ENCODE measurements at places on chromosomes 4 and X. TPM values are rescaled to one million over a fixed set of nuclear protein-coding genes. Genes with fewer than 3 reads are reported as not detected.

DNA sequence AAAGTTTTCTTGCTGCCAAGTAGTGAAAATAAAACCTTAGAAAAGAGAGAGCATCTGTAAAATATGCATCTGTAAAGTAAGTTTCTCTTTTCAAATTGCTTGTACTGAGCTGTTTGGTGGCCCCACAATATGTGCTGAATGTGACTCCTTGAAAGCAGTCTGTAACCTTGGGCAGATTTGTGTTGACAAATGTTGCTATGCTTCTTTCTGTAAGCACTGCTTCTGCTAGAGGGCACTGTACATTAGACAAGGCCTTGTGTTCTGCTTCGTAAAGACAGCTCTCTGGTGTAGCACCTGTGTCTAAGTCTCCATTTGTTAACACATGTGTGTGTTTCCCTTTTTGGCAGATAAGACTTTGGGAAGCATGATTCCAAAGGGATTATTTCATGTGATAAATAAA is 56.6 kb upstream of the NRK start:
- no peak for DNase-seq

DNA sequence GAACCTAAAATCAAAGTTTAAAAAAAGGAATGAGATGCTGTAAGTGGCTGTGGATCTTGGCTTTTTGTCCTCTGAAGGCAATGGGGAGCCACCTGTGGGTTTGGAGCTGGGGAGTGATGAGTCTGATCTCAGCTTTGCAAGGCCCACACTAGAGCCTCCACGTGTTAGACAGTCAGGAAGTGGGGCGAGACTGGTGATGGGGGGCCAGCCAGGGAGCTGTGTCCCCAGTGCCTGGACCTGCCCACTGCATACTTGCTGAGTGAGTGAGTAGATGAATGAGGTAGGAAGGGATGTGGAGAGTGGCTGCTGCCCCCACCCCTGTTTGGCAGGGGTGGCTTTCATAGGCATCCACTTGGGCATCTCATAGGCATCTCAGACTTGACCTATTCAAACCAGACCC is 84.0 kb downstream of the NHSL2 start:
- no peak for DNase-seq

DNA sequence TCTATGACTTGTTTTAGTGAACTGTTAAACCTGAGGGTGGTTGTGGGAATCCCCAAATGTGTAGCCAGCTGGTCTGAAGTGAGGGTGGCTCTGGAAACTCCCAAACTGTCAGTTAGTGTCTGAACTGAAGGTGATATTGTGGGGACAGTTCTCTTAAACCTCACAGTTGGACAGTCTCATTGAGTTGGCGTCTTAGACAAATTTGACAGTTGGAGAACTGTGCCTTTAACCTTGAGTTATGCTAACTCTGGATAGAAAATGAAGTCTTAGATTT is 20.7 kb upstream of the CTSO start:
- DNase-seq: no peak

DNA sequence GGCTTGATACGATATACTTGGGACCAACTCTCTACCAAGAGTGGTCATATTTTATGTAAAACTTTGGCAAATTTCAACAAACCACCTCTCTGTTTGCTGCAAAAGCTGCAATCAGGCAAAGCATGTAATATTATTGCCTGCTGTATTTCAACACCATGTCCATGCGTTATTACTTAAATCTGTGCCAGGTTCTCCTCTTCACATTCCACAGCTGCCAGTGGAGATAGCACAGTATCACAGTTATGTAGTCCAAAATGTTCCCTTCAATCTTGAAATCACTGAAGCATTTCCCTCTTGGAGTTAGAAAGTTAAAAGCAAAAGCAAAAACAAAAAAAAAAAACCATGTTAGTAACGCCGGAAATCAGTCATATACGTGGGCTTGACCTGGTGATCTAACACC is 396.7 kb upstream of the MAGEC2 start:
- DNase-seq: no peak

GRCh38 chr4:82583897-82584587 is 22.3 kb upstream of the TMEM150C start:
- no peak for DNase-seq

DNA sequence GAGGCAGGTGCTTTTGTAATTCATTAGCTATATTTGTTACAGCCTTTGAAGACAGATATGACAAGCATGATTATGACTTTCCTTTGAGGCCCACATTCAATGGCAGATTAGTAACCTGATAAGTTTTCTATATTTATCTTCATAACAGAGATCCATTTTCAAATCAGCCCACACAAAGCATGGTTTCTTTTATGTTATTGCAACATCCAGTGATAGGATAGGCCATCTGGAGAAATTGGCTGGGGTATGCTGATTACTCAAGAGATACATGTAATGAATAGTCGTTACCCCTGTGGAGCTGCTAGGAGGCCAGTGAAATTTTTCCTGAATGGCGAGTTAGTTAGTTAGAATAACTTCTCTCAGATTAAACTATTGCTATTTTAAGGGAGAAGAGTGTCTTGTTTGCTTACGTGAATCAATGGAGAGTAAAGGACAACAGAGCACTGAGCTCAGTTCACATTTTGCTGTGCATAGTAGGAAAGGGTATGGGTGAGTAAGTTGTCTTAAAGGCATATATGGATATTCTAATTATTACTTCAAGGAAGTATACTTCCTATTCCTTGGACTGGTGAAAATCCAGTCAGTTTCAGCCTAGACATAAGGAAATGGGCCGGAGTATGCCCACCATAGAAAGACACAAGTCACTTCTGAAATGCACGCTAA is 79.2 kb upstream of the DKK2 start:
- DNase-seq: no peak

GRCh38 chrX:31092970-31093638 is 21.3 kb upstream of the FTHL17 start:
- DNase-seq: no peak

DNA sequence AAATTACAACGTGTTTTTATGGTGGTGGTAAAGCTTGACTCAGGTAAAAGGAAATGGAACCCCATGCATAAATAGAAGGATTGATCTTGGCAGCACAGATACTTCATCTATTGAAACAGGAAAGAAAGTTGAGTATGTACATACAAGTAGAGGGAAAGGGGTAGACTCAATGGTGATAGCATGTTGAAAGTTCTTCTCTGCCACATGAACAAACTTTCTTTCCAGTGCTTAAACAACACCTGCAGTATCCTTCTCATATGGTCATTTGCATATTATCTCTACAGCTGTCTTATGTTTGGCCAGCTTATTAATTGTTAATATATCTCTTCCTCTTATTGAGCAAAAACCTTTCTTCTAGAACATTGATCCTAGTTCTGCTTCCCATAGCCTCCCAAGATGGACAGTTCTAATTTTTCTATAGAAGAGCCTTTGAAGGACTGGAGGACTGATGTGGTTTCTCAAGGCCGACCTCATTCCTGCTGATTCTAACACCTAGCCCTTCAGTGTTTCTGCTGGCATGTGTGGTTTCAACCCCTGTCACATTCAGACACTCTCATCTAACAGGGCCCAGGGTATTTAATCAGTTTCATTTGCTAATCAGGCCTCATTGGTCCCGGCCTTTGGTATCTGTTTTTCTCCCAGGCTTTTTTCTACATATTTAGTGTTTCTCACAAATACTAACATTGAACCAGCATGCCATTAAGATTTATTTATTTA is 108.1 kb upstream of the SPRY1 start:
- DNase-seq: no peak

DNA sequence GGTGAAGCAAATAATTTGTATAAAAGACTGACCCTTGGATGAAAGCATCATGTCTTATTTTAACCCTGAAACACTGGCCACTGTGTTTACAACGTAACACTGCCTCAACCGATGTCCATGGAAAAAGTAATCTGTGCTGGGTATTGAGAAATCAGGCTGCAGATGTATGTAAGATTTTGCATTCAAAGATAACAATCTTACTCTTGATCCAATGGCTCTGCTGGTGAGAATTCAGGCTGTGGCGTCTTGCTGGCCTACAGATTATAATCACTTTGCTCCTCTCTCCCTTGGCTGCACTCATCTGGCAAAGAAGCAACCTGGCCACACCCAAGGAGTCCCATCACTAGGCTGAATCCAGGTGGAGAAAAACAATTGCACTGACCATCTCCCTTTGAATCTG is 7.5 kb downstream of the ADGRA3 start:
- no peak for DNase-seq

GRCh38 chrX:50067435-50068284 is 133.1 kb downstream of the AKAP4 start:
- no peak for DNase-seq

- no peak for DNase-seq
These were observed 178.4 kb upstream of the GPRIN3 start for GRCh38 chr4:89486042-89486441.

DNA sequence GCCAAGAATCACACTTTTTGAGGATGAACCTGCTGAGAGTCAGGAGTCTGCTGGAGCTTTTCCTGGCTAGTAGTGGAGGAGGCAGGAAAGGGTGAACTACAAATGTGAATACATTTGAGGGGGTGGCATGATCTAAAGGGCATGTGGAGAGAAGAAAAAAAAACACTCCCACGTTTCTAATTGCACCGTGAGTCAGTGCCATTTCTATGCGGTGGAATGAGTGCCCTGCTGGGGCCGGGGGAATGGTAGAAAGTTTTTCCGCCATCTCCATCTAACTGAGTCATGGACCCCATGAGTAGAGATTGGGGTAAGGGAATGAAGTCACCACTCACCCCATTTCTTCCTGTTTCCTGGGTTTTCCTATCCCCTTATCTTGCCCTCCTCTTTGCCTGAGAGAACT is 19.8 kb downstream of the BEX3 start:
- DNase-seq: no peak

GRCh38 chr4:102541697-102542096 is 40.5 kb downstream of the NFKB1 start:
- DNase-seq: no peak

DNA sequence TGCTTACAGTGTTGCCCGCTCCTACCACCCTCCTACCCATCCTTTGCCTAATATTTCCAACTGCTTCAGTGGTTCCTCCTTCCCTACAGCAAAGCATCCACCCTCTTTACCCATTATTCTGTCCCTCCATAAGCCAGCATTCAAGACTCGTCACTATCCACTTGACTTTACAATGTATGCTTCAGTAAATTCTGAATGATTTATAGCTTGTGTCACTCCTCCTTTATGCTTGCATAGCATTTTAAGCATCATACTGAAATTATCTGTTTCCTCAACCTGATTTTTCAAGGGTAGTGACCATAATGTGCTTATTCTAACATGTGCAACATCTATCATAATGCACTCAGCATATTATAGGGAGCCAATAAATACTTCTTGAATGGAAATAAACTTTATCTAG is 365.5 kb downstream of the RAB28 start:
- DNase-seq: no peak

DNA sequence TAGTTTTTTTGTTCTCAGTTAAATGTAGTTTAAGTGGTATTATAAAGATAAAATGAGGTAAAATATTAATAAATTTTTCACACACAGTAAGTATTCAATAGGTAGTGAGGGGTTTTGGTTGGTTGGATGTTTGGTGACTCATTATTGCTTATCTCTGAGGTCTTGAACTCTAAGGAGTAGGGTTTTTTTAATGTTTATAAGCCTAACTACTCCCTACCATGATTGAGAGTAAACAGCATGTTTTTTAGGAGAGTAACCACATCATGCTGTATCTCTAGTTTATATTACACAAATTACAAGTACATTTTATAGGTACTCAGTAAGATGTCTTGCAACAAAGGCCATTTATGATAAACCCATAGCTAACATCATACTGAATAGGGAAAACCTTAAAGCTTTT is 181.6 kb downstream of the MAPK10 start:
- no peak for DNase-seq

GRCh38 chr4:52838729-52839586 is 23.2 kb upstream of the RASL11B start:
- no peak for DNase-seq

- DNase-seq: no peak
These were observed 392.0 kb downstream of the GBA3 start for GRCh38 chr4:23084559-23085248.

- no peak for DNase-seq
These were observed 222.3 kb downstream of the CPE start for GRCh38 chr4:165600959-165601683.

GRCh38 chr4:6813725-6814124 is 31.2 kb downstream of the KIAA0232 start:
- no peak for DNase-seq

- DNase-seq: no peak
These were observed 11.7 kb downstream of the UGT2B4 start for GRCh38 chr4:69484011-69484410.

DNA sequence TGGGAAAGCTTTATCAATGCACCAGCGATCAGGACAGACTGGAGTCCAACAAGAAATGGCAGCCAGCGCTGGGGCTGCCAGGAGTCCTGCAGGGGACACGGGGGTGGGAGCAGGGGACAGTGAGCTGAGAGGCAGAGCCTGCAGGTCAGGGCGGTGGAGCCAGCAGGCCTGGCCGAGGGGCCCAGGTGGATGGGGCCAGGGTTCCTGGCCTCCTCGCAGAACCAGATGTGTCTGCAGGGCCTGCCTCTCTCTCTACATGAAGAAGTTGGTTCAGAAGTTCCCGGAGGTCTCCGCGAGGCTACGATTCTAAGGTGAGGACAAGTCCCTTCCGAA is 63.6 kb downstream of the CPZ start:
- DNase-seq: no peak

DNA sequence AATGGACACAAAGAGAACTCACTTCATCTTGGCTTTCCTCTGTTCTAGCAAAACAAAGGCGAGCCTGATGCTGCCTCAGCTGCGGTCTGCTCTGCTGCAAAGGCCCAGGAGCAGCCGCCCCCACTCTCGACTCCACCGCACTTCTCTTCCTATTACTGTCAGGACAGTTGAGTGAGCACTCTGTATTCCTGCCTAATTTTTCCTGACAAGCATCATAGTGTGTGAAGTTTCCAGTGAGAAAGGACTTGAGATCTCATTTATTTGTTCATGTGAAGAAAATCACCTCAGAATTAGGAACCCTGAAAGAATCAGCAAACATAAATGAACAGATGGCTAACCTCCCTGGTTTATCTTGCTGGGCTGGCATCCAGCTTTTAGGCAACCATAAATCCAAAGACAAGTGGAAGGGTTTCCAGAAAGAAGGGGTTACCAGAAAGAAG is 15.6 kb downstream of the SCARB2 start:
- peak; percentile 81 for DNase-seq

- DNase-seq: no peak
These were observed 406.4 kb downstream of the PPARGC1A start for GRCh38 chr4:23483320-23483960.

- no peak for DNase-seq
These were observed 890.0 kb upstream of the FRG1 start for GRCh38 chr4:189050643-189051042.

- DNase-seq: no peak
These were observed 213.3 kb downstream of the SMARCA1 start for GRCh38 chrX:129310000-129310399.

SORCS2 gene
- 18.9 TPM for total RNA-seq

SPATA18 gene
- total RNA-seq: 2.4 TPM

FRG2 gene
- total RNA-seq: not detected

MAPK10 gene
- 498 TPM for total RNA-seq

CXCR3 gene
- not detected for total RNA-seq

RS1 gene
- 0.40 TPM for total RNA-seq

GAGE12F gene
- total RNA-seq: not detected

C1QTNF7 gene
- total RNA-seq: 0.76 TPM

NOA1 gene
- total RNA-seq: 12.3 TPM

MAGEB1 gene
- not detected for total RNA-seq

NR3C2 gene
- 51.8 TPM for total RNA-seq

RHOXF1 gene
- 2.9 TPM for total RNA-seq

ARAP2 gene
- total RNA-seq: 149 TPM

MUC7 gene
- total RNA-seq: not detected

ZNF141 gene
- total RNA-seq: 37.6 TPM

TREX2 gene
- 1.3 TPM for total RNA-seq

GPC4 gene
- total RNA-seq: 8.8 TPM

NAP1L2 gene
- 126 TPM for total RNA-seq

GPR101 gene
- not detected for total RNA-seq

PDLIM5 gene
- total RNA-seq: 52.0 TPM

SSX1 gene
- not detected for total RNA-seq
